ENCODE measurements at places on chromosomes 16 and 17. TPM values are rescaled to one million over a fixed set of nuclear protein-coding genes. Genes with fewer than 3 reads are reported as not detected.

SLC38A8 gene
- not detected for total RNA-seq

PIMREG gene
- 5.7 TPM for total RNA-seq

KDM6B gene
- total RNA-seq, result 47.6 TPM

OR1D2 gene
- not detected for total RNA-seq

AANAT gene
- total RNA-seq, result not detected

SRL gene
- not detected for total RNA-seq

DNA sequence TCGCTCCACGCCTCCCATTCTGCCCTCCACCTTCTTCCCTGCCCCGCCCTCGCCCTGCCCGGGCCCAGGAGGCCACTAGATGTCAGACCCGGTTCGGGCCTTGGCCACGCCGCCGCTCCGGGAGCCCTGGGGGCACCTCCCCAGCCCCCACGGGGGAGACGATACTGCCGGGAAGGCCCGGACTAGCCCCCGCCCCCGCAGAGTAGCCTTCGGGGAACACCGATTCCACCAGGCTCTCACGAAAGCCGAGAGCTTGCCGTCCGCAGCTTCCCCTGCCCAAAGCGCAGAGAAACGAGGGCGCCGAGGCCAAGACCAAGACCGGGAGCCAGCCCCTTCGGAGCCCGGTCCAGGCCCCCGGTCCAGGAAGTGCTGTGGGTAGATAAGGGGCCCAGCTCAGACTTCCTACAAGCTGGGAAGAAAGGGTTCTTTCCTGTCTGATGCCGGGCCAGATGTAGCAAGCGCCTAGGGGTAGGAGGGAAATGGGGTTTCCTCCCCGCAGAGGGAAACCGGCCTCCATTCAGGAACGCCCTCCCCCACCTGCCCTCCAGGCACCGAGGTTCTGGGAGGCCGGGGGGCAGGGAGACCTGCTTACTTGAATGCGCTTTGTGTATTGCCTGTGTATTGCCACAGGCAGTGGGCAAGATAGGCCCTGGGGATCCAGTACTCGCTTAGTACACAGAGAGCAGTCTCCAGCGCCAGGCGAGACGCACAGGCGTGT is 806 bp upstream of the CYB561 start:
- DNase-seq, result peak; percentile 62

GRCh38 chr16:83768986-83769385 is 38.8 kb upstream of the HSBP1 start:
- DNase-seq, result no peak

DNA sequence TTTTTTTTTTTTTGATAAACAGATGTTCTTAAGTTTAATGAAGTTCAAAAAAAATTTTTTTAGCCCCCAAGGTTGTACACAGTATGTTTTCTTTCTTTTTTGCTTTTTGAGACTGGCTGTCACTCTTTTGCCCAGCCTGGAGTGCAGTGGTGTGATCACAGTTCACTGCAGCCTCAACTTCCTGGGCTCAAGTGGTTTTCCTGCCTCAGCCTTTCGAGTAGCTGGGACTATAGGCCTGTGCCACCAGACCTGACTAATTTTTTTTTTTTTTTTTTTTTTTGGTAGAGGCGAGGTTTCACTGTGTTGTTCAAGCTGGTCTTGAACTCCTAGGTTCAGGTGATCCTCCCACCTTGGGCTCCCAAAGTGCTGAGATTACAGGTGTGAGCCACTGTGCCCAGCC is 12.8 kb downstream of the ITGAE start:
- DNase-seq, result no peak

GRCh38 chr16:78377312-78377711 is 277.9 kb downstream of the WWOX start:
- DNase-seq, result no peak

- DNase-seq, result no peak
Observed at GRCh38 chr16:77711179-77711578, 11.1 kb upstream of the NUDT7 start.

DNA sequence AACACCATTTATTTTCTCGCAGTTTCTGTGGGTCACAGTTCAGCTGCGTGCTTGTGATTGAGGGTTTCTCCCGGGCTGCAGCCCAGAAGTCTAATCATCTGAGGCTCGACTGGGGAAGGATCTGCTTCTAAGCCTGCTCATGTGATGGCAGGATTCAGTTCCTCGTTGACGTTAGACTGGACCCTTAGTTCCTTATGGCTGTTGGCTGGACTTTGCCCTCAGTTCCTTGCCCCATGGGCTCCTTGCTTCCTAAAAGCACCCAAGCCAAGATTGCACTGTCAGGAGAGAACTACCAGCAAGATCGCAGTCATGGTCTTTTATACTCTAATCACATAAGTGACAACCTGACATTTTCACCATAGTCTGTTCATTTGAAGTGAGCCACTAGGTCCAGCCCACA is 250.0 kb downstream of the PRKCA start:
- DNase-seq, result no peak

DNA sequence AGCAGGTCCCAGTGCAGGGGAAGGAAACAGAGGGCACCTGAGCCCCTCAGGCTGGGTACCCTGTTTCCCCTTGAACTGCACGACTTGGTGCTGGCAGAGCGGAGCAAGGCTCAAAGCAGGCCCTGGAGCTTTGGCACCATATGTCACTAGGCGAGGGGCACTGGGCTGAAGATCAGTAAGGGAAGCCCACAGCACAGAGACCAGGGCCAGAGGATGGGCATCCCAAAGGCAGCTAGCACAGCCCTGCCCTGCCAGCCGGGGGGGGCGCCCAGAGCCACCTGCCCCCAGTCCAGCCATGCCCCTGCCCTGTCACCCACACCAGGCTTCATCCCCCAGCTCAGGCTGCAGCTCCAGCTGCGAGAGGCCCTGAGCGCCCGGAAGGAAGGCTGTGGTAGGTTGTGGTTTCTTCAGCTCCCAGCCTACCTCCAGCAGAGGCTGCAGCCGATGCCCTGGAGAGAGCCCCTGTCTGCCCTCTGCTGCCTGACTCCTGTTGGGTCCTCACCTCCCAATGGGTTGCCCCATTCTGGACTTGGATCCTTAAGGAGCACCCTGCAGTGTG is 10.9 kb downstream of the NHERF1 start:
- DNase-seq, result peak; percentile 63

DNA sequence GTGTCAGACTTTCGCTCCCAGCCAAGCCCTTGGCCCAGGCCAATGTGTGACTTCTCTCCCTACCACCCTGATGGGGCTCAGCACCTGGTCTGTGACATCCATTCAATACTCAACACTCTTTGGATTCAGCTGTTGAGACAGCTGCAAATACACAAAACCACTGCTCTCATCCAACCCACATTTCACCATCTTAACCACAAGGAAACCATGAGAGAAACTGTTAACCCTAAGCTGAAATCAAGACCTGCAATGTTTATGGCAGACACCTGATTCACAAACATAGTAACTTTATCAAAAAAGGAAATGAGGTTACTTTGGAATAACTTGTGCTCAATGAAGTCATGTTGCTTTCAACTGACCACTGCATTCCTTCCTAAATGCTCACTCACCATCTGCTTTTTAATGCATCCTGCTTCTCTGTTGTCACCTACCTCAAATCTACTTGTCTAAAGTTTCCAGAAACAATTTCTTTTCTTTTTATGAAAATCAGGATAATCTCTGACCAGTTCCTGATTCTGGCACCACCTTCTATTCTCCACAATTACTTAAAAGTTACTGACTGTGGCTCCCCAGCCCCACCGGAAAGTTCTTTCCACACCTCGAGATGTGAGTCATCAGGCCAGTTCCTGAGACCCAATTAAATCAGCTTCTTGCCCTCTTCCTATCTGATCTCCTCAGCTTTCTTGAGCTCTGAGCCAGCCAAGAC is 88.2 kb downstream of the NOG start:
- peak; percentile 39 for DNase-seq

DNA sequence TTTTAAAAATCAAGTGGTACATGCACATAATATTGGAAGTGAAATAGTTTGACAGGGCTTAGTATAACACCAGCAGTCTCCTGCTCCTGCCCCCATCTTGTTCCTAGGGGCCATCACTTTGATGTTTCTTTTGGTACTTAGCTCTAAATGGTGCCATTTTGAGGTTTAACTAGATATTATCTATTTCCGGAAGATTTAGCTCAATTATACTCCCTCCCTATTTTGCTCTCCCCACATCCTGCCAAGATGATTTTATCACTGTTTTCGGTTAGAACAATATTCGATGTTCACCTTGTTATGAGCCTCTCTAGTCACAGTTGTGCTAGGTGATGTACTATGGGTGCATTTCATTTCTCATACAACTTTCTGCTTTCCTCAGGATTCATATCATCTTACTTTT is 20.0 kb upstream of the SLC35G3 start:
- DNase-seq, result no peak

All from activated naive CD8-positive, alpha-beta T cell treated with anti-CD3 and anti-CD28 coated beads for 36 hours (primary cell).